Activated T-cell treated with anti-CD3 and anti-CD28 coated beads, Interleukin-2, amount 50 U/mL, for 4 hours (primary cell): ENCODE measurements at places on chromosomes 16 and 17.

DNA sequence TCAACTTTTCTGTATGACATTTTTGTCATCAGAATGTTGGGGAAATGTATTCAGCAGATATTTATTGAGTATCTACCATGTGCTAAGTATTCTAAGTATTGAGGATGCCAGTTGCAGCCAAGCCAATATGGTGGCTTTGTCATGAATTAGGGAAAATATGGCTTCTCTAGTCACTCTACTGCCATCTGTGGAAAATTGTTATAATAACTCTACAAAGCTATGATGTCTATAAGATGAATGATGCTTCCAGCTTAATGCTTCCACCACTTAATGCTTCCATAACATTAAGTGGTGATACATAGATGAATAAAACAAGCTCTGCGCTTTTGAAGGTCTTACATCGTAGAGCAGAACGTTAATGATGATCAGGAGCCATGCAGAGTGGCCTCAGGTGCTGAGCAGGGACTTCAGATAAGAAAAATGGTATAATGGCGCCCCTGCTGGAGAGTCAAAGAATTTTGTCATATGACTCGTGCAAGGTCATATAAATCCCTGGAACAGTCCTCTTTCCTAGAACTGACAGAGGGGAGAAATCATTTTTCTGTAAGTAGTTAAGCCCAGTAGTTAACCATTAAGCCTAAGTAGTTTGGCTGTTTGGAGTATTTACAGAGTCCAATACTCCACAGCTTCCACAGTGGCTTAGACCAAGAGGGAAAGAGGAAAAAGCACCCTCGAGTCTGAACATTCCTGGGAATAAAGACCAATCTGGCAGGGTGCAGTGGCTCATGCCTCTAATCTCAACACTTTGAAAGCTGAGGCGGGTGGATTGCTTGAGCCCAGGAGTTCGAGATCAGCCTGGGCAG lies 2.7 kb upstream of the TMIGD1 start:
- DNase-seq = peak; percentile 57

DNA sequence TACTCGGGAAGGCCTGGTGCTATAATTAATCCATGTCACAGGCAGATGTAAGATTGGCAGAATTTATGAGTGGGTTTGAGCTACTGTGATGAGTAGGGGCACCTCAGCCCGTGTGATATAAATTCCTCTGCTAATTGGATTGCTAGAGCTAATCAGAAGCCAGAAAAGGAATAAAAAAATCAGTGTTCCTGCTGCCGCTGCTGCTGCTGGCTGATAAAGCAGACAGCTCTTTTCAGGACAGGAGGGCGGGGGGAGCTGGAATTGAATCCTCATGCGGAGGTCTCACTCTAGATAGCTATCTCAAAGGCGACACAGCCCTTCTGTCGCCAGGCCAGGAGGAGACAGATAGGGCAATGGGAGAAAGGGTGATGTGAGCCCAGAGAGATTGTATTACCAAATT lies 182.7 kb upstream of the ZFHX3 start:
- no peak for DNase-seq

DNA sequence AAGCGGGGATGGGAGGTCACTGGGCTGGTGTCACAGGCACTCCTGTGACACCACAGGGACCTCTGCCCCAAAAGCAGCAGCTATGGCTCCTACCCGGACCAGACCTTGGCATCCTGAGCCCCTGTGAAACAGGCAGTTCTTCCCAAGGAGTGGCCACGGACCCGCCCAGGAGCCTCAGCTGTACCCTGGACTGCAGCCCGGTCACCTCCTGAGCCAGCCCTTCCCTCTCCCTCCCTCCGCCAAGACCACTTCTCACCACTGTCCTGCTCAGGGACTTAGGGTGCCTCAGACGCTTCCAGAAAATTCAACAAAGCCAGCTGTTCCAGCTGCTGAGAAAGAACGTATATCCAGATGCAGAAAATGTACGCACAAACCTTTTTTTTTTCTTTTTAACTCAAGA lies 13.9 kb upstream of the NCBP3 start:
- DNase-seq = no peak

DNA sequence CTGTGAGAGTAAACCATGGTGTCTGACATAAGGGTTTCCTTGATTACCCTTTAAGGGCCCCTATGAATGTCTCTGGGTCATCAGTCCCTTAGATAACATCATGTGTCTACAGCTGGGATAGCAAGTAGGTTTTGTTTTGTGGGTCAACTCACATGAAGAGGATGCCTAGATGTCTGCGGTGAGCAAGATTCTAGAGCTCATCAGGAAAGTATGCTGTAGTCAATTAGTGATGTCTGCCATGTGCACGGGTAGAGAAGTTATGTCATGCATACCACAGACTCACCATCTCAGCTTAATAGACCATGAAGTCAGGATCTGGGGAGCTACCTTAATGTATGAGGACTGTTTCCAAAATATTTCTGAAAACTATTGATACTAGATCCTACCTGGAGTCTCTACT lies 57.5 kb downstream of the CDH13 start:
- no peak for DNase-seq

DNA sequence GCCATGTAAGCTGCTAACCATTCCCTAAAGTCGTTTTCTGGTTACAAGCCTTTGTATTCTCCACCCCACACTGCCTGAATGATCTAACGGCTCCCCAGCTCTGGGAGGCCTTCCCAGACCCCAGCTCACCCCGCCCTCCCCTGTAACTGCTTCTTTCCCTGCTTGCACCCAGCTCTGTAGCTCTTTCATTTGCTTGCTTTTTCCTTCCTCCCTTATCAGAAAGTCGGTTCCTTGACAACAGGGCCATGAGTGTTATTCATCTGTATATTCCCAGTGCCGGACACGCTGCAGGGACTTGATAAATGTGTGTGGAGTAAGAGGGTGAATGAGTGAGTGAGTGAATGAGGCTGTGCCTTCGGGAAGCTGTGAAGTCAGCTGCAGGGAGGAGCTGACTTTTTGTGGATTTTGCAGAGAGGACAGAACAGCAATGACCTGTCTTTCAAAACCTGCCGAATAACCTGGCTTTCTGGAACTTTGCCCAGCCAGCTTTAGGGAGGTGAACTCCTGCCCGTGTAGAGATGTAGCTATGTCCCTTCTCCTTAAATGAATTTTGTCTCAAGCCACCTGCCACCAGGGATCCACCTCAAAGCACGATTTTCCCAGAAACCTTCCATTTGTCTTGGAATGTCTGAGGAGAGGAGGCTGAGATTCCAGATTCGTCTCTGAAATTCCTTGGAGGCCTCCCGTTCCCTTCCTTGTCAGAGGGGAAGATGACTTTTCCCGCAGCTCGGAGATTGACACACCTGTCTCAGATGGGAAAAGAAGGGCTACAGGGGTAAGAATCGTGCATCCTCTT lies 20.0 kb upstream of the CACNG4 start:
- DNase-seq = no peak

DNA sequence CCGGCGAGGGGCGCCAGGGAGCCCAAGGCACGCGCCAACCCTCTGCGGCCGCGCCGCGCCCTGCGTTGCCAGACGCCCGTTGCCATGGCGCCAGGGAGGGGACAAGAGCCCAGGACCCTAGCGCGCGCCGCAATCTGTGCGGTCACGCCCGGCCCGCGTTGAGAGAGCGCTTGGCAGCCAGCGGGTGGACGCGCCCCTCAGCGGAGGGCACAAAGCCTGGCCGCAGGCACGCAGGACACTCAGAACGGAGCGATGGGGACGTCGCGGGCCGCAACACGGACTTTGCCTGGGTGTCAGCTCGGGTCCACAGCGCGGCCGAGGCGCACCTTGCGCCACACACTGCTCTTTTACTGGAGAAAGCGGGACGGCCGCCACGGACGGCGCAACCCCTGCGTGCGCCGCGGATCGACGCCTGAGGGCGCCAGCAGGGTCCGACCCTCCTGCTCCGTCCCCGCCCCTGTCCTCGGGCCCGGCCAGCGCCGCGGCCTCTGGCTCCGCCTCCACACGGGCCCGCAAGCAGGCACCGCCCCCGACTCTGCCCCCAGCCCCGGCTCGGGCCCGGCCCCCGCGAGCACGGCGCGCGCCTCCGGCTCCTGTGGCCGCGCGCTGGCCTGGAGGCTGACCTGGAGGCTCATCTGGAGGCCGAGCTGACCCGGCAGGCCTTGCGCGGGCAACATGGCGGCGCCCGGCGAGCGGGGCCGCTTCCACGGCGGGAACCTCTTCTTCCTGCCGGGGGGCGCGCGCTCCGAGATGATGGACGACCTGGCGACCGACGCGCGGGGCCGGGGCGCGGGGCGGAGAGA lies at the start of gene GFER:
Gene GFER, plus strand, starts transcription at position 650 of the 803 bp plus-strand sequence. Its CDS starts 26 bp downstream, at position 676.
- peak; percentile 42 for DNase-seq

DNA sequence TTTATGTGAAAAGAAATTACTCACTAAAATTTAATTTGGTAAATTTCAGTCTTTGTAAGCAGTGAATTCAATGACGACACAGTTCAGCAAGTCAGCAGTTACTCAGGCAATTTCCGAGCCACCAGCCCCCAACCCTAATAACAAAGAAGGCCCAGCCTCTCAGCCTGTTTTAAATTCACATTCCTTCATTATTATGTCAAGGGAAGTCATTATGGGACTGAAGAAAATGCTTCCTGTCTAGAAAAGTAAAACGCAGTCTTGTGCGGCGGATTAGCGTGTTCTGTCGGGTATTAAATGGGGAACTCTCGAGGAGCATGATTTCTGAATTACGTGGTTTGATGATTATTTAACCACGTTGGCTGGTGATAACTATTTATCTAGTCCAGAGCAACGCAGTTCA lies 177.6 kb downstream of the AIPL1 start:
- DNase-seq = no peak

- no peak for DNase-seq
Observed at GRCh38 chr17:77212081-77212832, 71.5 kb downstream of the SEC14L1 start.

- DNase-seq = no peak
Observed at GRCh38 chr16:50306287-50306686, 39.9 kb downstream of the ADCY7 start.

- no peak for DNase-seq
Observed at GRCh38 chr16:89452241-89452640, 38.1 kb downstream of the ANKRD11 start.

DNA sequence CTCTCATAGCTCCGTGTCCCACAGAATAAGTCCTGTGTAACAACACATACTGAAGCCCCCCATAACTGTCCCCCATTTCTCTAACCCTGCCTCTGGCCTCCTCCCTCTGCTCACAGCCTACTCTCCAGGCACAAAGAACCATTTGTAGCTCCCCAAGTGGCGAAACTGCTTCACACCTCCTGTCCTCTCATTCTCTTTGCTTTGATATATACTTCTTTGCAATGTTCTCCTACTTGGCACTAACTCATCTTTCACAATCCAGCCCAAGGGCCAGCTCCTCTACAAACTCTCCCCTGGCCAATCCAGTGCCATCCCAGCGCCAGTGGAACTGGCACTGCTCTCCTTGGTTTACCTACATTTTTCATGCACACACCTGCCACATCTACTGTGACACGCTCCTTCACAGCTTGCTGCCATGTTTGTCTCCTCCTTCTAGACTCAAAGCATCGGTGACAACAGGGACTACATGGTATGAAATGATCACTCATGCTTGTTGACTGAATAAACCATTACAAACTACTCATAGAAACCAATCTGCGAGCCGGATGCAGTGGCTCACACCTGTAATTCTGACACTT lies 12.8 kb downstream of the CYTH1 start:
- no peak for DNase-seq

DNA sequence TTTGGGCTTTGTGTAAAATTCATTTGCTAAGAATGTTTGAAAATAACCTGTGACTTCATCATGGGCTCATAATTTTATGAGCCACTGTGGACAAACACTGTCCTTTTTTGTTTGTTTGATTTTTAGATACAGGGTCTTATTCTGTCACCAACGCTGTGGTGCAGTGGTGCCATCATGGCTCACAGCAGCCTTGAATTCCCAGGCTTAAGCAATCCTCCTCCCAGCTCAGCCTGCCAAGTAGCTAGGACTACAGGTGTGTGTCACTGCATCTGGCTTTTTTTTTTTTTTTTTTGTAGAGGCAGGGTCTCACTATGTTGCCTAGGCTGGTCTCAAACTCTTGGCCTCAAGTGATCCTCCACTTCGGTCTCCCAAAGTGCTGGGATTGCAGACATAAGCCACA lies 8.3 kb downstream of the TEX2 start:
- DNase-seq = no peak

- no peak for DNase-seq
Observed at GRCh38 chr17:8142158-8142886, 9.9 kb downstream of the PER1 start.

GRCh38 chr17:28574526-28574925 lies 2.2 kb downstream of the ALDOC start:
- no peak for DNase-seq

- DNase-seq = no peak
Observed at GRCh38 chr16:63581570-63581969, 1540.3 kb downstream of the CDH11 start.

GRCh38 chr17:81379523-81379942 lies 15.7 kb upstream of the BAHCC1 start:
- DNase-seq = no peak

- no peak for DNase-seq
Observed at GRCh38 chr16:12215277-12216105, 239.0 kb downstream of the SNX29 start.

DNA sequence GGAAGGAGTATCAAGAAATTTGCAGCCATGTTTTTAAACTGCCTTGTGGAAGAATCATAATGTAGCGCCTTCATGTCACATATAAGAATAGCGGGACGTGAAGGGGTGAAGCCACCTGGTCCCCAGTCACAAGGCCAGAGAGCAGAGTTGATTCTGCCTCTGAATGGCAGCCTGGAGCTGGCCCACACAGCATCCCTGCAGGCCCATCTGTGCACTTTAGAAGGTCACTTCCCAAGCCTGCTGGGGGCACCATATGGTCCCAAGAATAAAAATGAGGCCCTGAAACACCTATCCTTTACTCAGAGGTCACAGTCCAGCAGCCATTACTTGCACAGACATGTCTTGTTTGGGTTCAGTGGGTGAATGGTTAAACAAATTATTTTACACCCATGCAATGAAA lies 15.0 kb downstream of the CD300E start:
- no peak for DNase-seq

DNA sequence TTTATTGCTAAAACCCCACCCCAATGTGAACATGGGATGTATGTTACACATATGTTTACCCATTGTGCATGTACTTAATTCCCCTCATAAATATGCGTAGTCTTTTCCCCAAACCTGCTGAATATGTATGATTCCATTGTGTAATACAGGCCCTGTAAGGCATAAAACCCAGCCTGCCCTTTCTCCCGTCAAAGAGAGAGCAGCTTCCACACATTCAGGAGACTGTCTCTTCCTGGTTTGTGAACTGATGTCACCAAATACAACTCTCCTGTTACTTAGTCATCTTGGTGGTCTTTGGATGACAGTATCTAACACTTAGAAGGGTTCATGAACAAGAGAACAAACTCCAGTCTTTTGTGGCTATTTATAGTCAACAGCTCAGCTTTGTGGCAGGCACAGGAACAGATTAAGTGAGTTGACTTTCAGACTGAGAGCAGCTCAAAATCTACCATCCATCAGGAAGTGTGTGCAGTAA lies 24.7 kb upstream of the TMC7 start:
- no peak for DNase-seq

GRCh38 chr16:8867216-8867931 lies 1.4 kb downstream of the CARHSP1 start:
- DNase-seq = no peak
